ENCODE measurements at places on chromosomes 5 and 9.

DNA sequence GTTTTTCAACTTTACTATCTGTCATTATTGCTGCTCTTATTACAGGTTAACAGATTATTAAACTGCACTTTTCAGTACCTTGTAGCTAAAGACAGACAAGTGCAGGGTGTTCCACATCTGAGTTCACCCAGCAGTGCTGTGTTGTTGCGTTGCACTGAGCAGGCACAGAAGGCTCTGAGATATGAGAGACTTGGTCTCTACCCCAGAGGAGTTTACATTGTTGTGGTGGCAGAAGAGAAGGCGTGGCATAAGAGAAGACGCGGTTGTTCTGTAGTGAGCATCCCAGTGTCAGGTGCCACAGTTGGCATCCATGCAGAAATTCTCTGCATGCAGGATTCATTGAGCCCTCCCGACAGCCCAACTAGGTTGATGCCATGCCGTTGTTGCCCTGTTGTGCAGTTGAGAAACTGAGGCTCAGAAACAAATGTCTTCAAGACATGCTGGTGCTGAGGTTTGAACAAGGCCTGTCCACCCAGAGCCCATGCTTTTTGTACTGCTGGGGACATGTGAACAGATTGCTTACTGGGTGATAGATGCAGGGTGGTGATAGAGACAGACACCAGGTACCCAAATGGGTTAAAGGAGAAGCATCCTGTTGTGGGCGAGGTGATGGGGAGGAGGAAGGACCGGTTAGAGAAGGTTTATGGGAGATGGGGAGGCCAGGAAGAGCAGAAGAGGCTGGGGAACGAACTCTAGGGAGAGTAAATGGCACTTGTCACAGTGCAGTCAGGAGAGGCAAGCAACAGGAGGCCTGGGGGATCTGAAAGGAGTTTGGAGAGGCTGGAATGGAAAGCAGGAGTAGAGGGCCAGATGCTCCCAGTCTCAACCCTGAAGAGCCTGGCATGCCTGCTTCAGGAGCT, 8.2 kb downstream of the ABL1 start:
- no peak for DNase-seq

DNA sequence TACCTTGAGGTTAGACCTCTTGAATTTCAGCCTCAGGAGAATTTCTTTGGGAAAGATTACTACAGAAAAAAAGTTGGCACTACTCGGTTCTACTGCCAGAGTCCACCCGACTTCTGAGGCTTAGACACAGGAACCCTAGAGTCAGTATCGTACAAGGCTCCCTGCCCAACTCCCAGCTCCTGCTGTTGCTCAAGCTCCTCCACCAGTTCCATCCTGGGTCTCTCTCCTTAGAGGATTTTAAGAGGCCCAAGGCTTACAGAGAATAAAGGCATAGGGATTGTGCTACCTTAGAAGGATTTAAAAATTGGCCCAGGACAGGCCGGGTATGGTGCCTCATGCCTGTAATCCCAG, 29.0 kb upstream of the SSBP2 start:
- no peak for DNase-seq

GRCh38 chr9:118782790-118783463, 586.3 kb downstream of the BRINP1 start:
- no peak for DNase-seq

DNA sequence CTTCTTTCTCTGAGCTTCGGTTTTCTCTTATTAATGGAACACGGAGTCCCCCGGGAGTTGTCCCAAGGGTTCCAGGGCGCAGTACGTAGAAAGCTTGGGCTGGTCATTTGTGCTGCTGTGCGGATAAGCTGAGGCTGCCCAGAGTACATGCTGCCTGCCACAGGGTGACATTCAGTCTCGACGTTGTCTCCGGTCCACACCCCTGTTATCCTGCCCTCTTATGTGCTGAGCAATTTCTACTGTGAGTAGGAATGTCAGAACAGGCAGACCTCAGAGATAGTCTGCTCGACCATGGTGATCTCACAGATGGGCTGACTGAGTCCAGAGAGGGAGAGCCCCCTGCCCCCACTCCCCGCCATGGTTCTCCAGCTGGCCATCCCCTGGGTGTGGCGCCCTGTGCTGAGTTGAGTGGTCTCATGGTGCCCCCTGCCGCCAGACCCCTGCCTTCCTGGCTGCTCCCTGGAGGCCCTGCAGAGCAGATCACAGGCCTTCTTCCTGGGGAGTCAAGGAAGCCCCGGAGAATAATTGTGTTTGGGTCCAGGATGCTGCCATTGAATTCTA, 124.0 kb downstream of the RGS3 start:
- peak; percentile 43 for DNase-seq

- DNase-seq = peak; percentile 71
These were observed 32.7 kb downstream of the PRUNE2 start for GRCh38 chr9:76873056-76873792.

GRCh38 chr9:124660341-124660801, 110.7 kb downstream of the NR6A1 start:
- DNase-seq = peak; percentile 75

GRCh38 chr9:128999581-129000206, 28.4 kb downstream of the SH3GLB2 start:
- DNase-seq = no peak

DNA sequence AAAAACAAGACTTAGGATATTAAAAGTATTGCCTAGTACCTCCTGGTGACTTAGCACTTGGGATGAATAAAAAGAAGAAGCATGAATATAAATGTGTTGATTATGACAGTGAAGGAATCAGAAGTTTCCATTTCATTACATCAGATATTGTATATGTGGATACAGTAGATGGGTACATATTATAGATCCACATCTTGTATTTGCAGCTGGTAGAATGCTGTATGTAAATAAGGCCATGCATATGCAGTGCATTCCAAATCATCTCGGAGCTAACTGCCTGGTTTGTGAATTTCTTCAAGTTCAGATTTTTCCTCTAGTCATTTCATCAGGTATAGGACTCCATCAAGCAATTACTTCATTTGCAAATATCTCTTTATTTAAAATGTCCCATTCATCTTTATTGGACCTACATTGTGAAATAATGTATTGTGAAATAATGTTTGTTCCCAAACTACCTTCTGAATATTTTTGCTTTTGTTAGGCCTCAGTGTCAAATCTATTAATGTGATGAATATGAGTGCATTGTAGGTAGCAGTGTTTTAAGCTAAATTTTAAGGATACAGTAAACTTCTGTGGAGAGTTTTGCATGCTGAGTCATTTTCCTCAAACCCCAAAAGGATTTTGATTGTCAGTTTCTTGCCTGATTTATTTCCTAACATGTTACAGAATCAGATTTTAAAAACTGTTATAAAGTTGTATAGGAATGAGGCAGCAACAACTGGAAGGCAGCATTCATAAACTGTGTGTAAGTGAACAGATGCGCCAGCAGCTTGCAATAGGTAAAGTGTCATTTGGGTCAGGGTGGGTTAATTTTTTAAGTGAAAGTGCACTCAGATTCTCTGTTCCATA, 370.8 kb upstream of the RIOK2 start:
- DNase-seq = peak; percentile 54

GRCh38 chr5:128876569-128877382, 88.5 kb upstream of the SLC27A6 start:
- DNase-seq = no peak

GRCh38 chr5:10130881-10131280, 118.8 kb downstream of the ATPSCKMT start:
- DNase-seq = no peak

DNA sequence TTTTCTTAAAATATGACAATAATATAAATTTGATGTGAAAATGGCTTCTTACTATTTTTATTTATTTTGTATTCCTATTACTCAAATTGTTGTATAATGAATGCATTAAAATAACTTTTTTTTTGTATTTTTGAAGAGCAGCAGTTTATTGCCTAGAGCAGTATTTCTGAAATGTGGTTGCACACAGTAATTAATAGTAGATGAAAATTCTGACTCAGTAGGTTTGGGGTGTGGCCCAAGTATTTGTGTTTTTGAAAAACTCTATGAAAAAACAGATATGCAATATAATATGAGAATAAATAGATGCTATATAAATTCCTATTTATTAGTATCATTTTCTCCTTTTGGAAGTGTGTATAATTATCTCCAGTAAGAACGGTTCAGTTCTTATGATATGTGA, 2225.3 kb upstream of the C9orf72 start:
- DNase-seq = no peak

GRCh38 chr5:35919191-35919590, 19.2 kb downstream of the CAPSL start:
- DNase-seq = peak; percentile 97

DNA sequence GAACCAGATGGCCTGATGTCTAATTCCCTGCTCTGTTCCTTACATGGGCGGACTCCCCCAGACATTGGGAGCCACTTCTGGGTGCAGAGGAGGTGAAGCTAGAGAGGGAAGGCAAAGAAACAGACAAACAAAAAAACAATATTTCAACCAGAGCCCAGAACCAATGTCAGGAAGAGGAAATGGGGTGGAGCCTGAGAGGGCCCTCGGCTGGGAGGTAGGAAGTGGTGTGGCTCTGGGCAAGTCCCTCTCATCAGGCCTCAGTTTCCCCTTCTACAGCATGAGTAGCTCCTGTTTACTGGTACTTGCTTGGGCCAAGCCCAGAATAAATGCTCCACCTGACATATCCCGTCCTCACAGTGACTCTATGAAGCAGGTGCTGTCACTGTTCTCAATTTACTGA, 11.1 kb downstream of the SH2D3C start:
- DNase-seq = no peak

- no peak for DNase-seq
These were observed 184.9 kb downstream of the SNX18 start for GRCh38 chr5:54702470-54702869.

Measured in fibroblast of skin of scalp (primary cell).